ENCODE measurements at places on chromosomes 7 and 10.

DNA sequence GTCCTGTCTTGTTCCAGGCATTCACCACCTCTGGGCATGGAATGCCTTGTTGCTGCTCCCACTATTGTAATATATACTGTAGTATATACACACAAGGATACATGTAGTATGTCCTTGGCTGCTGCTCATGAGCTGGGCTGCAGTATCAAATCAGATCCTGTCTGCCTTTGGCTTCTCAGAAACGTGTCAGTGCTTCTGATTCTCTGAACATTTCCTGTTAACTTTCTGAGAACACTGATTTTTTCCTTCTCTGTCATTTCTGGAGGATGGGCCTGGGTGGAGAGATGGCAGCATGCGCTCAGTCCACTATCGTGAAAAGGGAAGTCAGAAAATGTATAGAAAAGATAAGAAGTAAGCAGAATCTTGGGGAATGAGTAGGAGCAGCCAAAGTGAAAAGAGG, 12.2 kb downstream of the SFTPA2 start:
- no peak for DNase-seq

GRCh38 chr10:3755440-3756359, 29.3 kb downstream of the KLF6 start:
- no peak for DNase-seq

DNA sequence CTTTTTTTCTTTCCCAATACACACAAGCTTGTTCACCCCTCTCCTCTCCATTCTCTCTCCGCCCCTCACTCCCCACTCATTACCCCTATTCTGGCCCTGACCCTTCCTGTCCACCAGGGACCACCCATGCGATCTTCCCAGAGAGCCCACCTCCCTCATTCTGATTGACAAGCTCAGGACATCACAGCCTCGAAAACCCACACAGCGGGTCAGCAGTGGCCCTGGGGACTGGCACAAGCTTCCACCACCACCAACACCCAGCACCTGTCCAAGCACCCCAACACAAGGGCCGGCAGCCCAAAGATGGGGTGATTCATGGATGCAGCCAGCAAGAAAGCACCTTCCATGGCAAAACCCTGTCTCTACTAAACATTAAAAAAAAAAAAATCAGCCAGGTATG, 50.0 kb upstream of the USP6NL start:
- DNase-seq: no peak

DNA sequence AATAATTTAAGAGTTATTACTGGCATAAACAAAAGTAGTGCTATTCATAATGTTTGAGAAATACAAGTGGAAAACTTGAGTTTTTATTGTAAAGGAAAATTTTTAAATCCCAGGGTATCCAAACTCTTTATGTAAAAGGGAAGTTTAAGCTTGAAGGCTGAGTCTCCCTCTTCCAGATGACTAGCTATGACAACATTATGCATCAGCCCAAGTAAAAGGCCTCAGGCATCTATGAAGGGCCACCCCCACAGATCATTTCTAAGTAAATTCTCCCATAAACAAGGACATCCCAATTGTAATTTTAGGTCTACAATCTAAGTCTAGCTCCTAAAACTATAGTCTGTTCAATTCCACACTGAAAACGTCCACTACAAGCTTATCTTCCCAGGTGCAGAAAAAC, 166.2 kb upstream of the STEAP1 start:
- no peak for DNase-seq

DNA sequence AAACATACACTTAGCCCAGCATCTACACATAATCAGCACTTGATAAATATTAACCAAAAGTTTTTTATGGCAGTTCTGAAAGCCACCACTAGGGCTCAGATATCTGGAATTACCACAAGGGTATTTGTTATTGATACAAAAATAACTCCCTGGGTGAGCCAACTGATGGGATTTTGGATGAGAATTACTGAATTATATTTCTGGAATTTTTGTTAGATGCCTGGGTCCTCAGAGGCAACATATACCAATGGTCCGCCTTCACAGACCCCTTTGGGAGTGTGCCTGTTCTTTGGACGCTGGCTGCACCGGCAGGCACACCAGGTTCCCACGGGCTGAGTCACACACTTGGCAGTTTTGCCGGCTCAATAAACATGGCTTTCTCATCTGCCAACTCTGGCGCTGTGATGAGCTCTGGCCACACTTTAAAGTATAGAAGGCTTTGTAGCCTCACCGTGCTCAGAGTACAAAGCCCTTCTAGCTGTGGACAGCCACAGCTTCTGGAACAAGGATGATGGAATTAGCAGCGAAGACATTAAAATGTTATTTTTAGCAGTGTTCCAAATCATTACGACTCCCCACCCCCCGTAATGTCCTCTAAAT, 24.5 kb upstream of the EEPD1 start:
- DNase-seq: no peak

DNA sequence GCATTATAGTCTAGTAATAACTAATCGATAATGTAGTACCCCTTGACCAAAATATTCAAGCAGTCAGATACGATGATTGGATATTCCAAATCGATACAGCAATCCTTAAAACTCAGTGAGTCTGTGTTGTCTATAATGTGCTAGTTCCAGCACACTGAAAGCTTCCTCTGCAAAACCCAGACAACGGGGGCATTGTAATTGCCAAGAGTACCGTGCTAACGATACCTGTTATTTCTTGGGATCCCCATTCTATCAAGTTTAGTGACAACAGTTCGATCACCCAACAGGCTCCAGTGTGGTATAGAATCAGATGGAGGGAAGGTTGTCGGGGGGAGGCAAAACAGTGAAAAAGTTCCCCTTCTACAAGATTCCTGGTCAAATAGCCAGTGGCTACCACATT, 865 bp downstream of the ZNF438 start:
- DNase-seq: no peak

GRCh38 chr10:128069351-128070051, 56.7 kb downstream of the MKI67 start:
- peak; percentile 79 for DNase-seq

DNA sequence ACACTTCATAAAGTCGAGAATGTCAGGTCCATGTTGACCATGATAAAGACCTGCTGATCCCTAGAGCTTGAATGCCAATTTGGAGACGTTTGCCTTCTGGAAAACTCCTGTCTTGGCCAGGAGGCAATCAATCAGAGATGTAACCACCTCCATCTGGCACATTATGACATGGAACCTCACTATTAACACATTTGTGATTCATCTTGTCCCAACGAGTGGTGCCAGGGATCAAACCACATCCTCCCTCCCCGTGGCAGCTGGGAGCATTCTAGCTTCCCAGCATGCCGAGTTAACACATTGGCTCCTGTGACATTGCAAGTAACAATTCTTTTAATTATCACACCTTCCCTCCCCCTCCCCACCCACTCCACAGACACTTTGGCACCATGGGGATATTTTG, 84.0 kb upstream of the PPP1R17 start:
- no peak for DNase-seq

- peak; percentile 36 for DNase-seq
These were observed 9.0 kb downstream of the SKIDA1 start for GRCh38 chr10:21516242-21517131.

DNA sequence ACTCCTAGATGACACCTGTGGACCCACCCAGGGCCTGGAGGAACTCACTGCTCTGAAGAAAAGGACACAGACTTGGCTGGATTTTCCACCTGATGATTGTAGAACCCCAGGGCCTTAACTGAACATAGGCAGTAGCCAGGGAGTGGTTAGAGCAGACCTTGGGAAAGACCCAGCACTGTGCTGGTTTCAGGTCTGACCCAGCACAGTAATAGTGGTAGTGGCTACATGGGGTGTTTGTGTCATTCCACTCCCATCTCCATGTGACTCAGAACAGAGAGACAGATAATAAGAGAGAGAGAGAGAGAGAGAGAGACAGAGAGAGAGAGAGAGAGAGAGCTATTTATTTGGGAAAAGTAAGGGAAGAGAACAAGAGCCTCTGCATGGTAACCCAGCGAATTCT, 239.1 kb upstream of the MEOX2 start:
- DNase-seq: no peak

DNA sequence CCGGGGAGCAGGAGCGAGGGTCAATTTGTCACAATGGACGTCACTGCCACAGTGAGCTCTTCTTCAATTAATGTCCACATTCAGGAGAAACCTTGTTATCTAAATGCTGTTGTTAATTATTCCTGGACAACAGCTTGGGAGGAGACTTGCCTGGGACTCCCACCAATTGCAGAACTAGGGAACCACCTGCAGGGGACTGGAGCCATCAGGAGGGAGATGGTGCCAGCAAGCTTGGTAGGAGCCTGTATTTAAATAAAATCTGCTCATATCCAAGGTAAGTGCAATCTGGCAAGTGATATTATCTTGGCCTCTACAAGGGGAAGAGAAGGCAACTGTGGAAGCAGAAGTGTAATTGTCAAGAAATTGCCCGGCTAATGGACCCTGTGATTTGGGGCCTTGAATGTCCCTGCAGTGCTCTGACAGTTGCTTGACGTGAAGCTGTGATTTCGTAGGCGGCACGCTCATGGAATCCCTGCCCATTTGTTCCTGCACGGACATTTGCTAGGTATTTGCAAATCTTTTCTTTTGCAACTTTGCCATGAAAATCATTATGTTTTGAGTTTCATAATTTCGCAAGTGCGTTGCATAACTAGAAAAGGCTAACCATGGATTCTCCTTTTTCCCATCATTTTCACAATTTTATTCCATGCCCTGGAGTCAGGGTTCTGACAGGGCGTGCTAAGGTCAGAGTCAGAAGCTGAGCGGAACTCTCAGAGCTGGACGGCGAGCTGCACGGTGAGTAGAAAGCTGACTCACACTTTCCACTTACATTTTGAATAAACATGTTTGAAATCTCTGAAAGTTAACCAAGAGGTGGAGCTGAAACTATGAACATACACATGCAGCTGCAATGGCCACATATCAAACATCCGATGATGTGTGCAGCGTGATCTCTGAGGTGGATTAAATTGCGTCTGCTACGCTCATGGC, 84.9 kb upstream of the TCERG1L start:
- DNase-seq: no peak

GRCh38 chr7:101680406-101681145, 51.5 kb upstream of the MYL10 start:
- DNase-seq: no peak

GRCh38 chr10:129785536-129785981, 178.5 kb downstream of the EBF3 start:
- no peak for DNase-seq

DNA sequence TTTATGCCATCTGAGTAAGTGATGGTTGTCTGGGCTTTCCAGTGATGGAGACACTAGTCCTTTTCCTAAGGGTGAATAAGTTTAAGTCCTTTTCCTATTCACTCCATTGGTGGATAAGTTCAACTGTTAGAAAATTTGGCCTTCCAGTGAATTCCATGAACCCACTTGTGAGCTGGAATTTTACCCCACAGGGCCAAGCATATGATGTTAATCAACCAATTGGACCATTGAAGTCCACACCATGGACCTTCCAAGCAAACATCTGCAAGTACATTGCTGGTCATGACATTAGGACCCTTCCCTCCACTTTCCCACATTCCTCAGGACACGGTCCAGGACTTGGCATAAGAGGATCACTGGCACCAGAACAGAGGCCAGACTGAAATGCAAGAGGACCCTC, 381.4 kb downstream of the RPS24 start:
- DNase-seq: no peak

DNA sequence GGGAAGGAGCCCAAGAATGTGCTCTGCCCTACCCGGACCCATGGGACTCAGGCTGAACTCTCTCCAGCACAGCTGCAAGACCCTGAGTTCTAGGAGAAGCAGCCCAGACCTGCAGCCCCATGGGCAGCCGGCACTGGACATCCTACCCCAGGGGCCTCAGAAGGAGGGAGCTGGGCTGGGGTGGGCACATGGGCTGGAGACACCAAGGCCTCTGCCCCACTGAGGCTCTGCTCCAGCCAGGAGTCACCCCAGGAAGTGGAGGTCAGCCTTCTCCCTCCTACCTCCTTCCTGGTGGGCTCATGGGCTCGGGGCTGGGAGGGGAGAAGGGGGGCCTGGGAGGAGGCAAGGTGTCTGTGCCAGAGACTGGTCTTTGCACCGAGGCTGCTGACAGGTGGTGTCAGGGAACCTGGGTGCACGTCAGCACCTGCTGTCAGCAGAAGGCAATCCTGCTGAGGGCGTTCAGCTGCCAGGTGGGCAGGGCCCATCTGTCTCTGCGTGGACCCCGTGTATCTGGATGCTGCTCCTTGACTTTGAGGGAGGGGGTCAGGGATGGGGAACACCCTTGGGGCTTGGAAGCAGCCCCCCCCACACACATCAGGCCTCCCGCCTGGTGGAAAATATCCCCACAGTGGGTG, 95.2 kb downstream of the PDGFA start:
- no peak for DNase-seq

DNA sequence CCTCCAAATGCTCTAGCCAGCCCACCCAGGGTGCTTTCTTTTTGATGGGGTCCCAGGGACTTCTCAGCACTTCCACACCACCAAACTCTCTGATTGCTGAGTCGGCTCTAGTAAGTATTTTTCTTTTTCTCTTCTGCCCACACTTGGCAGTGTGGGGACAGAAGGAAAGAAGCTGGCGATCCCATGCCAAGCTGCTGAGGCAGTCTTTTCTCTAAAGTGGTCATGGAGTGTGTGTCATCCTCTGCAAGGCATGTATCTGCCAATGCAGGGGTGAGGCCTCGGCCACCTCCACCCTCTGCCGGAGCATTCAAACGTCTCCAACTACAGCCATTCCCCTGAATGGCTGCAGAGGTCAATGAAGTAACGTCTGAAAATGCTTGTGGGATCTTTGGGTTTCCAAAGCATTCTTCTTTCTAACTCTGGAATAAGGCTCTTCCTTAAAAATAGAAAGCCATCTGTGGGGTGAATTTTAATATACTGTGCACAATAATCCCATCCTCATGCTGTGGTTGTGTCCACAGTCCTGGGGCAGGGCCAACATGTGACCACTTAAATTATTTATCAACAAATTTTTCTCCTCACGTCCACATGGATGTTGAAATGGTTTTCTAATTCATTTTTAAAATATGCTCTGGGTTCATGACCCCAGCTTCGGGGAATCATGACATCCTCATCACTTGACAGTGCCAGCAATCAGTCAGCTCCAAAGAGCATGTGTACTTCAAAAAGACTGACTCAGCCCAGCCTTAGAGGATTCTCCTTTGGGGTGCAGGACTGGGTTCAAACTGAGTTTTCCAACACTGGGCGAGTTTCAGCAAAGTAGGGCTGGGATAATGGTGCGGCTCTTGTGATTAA, 171.3 kb upstream of the ITGB1 start:
- no peak for DNase-seq

- DNase-seq: no peak
These were observed 262.2 kb downstream of the ZMYND11 start for GRCh38 chr10:397321-398068.

DNA sequence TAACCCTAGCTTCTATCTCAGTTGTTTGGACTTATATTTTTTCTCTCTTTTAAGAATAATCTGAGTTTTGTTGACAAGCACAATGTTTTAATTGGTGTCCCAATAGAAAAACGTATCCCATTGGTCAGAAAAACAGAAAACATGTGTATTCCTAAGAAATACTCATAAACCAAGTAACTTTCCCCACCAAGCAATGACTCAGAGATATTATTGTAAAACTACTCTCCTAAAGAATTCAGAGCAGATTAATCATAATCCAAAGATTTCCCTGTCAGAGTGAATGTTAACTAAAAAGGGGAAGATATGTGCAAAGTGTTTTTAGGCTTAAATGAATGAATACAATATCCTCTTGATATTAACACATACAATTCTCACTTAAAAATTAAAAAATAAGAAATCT, 29.4 kb upstream of the MBL2 start:
- DNase-seq: no peak
